Testis (tissue), 5 donors: ENCODE measurements at places on chromosomes 16 and 17. TPM values are rescaled to one million over a fixed set of nuclear protein-coding genes. Genes with fewer than 3 reads are reported as not detected.

The HIRIP3 gene
- 32.1 TPM for total RNA-seq

The ITGB4 gene
- total RNA-seq, result 11.6 TPM

The TEKT1 gene
- 7.0 TPM for total RNA-seq

The MT2A gene
- total RNA-seq, result 20.1 TPM

The UBALD2 gene
- 16.7 TPM for total RNA-seq

The GLP2R gene
- total RNA-seq, result 1.3 TPM

The NOL3 gene
- total RNA-seq, result 34.9 TPM

The SRCIN1 gene
- 8.9 TPM for total RNA-seq

The INCA1 gene
- total RNA-seq, result 32.6 TPM

The RNF112 gene
- 8.1 TPM for total RNA-seq

The TPSAB1 gene
- 11.7 TPM for total RNA-seq

The MT3 gene
- not detected for total RNA-seq

The PLD2 gene
- 17.5 TPM for total RNA-seq

The AIPL1 gene
- 1.0 TPM for total RNA-seq

The ANKS3 gene
- total RNA-seq, result 40.4 TPM

The YWHAE gene
- 678 TPM for total RNA-seq

The ATP6V0D1 gene
- total RNA-seq, result 95.0 TPM

The PPP1R1B gene
- total RNA-seq, result 24.3 TPM
